ENCODE measurements at places on chromosomes 4 and X. TPM values are rescaled to one million over a fixed set of nuclear protein-coding genes. Genes with fewer than 3 reads are reported as not detected.
A peak's percentile ranks its signal among the peaks of the same experiment; 100 is the strongest.

Gene SPIN2A
- total RNA-seq = 0.24 TPM

Gene DDX53
- not detected for total RNA-seq

DNA sequence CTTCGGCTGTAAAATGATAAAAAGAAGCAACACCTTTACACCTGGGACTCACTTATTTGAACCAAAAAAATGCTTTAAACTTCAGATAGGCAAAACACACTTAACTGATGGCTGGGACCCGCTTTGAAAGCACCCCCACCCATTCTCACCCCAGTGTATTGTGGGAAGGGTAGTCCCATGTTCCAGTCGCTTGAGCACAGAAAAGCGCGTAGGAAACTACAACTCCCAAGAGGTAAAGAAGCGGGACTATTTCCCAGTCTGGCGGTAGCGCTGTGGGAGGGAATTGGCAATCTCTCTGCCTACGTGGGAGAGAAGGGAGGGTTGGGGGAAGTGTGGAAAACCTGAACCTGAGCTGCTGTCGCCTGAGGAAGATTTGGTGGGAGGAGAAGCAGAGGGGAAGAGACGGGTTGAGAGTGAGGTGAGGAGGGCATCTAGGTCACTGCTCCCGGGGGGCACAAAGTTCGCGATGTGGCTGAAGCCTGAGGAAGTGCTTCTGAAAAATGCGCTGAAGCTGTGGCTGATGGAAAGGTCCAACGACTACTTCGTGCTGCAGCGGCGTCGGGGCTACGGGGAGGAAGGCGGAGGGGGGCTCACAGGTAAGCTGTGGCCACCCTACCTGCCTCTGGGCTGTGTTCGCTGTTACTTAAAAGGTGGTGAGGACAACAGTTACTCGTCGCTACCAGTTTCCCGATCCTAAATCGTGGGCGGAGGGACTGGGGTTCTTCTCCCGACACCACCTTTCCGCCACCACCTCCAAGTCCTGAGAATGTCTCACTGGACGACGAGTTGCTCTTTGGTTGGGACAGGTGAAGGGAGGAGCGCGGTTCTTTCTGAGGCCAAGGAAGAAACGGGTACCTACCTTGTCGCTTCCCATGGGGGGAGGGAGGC is at the start of gene TBC1D8B:
TBC1D8B (plus strand) TSS at position 286 of the 888 bp plus-strand sequence; CDS start at position 467, 181 bp downstream.
- DNase-seq = peak; percentile 5

DNA sequence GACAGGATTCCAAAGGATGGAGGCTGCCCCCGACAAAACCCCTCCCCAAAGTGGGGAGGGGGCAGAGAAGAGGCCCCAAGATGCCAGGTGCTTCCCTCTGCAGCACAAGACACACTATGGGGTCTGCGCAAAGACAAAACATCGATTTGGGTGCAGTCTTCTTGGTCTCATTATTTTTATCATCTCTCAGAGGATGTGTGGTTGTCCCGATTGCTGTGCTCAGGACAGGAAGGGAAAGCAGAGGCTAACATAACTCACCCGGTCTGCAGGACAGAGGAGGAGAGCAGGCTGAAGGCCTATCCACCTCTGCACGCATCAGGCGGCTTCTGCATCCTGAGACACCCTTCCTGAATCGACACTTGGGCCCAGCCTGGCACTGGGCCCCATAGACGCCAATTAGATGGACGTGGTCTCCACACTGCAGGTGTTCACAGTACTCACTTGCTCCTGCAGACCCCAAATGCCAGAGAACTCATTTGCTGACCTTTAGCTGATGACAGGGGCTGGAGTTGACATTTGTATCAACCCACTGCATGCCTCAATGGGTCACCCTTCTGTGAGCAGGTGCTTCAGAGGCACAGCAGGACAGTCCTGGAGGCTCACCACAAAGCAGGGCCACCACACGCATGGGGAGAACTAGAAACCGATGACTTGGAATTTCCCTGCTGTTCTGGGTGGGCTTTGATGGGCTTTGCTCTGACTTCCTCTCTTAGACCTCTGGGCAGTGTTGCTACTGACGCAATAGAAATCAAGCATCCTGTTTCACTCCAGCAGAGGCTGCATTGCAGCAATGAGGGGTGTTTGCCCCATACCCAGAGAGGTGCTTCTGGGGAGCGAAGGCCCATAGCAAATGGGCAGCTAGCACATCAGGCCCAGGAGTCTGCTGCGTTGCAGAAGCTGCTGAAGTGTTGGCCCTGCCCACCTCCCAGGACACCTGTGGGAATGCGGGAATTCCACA is 96.3 kb upstream of the ENPP6 start:
- DNase-seq = no peak

- no peak for DNase-seq
Measured at GRCh38 chrX:33987458-33987857, 144.7 kb downstream of the FAM47A start.

DNA sequence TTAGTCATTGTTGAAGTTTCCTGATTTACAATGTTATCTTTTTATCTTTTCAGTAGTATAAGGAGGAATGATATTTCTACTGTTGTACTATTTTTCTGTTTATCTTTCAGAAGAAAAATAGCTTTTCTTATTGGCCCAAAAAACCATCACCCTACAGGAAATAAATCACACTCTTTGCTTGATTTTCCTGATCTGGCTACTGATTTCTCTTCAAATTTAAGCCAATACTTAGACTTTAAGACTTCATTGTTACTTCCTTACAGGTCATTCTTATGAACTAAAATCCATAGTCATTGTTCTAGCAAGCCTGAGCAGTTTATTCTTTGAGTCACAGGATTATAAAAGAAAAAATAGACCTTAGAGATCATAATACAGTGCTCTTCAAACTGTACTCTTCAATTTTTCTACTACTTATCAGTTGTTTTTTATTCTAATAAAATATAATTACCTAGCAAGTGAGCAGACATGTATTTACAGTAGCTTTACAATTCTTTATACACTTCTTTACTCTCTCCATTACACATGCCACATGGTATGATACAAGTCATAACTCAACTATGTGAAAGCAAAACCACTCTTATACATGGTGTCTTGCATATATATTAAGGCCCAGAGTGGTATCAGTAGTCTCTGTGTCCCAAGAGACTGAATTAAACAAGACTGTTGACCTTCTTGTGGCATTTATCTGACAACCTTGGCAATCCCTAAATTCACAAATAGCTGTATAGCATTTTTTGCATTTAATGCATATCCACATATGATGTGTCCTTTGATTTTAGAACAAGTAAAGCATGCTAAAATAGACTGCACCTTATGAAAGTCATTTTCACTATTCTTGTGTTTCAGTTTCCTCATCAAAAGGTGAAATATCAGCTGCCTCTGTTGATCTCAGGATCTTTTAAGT is 47.9 kb downstream of the TET2 start:
- no peak for DNase-seq

- DNase-seq = no peak
Measured at GRCh38 chr4:53956454-53956853, 108.0 kb downstream of the CHIC2 start.

Gene FAM9B
- total RNA-seq = not detected

DNA sequence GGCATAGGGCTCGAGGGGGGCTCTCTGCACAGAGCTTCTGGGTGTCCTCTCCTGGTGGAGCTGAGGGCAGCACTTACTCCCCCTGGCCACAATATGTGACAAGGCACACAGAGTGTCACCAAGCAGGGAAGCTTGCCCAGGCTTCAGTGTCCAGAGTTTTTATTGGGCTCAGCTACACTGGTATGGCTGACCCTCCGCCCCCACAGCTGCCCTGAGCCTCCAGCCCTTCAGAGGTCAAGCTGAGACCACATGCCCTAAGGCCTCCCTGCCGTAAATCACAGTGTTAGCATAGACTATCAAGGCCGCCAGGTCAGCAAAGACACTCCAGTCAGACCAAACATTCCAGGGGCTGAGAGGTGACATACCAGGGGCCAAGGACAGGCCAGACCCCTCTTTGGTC is 59.0 kb downstream of the EVC start:
- no peak for DNase-seq

Gene DSPP
- total RNA-seq = not detected

Gene PDHA1
- 237 TPM for total RNA-seq

- no peak for DNase-seq
Measured at GRCh38 chr4:113293674-113294073, 244.2 kb downstream of the ANK2 start.

GRCh38 chrX:40855411-40855810 is 120.1 kb upstream of the MED14 start:
- DNase-seq = no peak

- no peak for DNase-seq
Measured at GRCh38 chrX:53256446-53257041, 24.8 kb downstream of the IQSEC2 start.

Gene CCKAR
- total RNA-seq = not detected

Gene TEX13C
- not detected for total RNA-seq

Gene FAM200B
- total RNA-seq = 6.6 TPM

Gene AWAT2
- not detected for total RNA-seq

GRCh38 chr4:113447061-113447460 is 314.5 kb downstream of the CAMK2D start:
- DNase-seq = no peak

- no peak for DNase-seq
Measured at GRCh38 chrX:24468245-24468644, 3.2 kb downstream of the PDK3 start.

GRCh38 chrX:33725535-33726210 is 406.4 kb downstream of the FAM47A start:
- no peak for DNase-seq

Gene HTR2C
- not detected for total RNA-seq

Gene GJB1
- total RNA-seq = not detected

DNA sequence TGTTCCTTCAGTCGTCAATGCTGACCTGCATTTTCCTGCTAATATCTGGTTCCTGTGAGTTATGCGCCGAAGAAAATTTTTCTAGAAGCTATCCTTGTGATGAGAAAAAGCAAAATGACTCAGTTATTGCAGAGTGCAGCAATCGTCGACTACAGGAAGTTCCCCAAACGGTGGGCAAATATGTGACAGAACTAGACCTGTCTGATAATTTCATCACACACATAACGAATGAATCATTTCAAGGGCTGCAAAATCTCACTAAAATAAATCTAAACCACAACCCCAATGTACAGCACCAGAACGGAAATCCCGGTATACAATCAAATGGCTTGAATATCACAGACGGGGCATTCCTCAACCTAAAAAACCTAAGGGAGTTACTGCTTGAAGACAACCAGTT is 12.6 kb downstream of the TLR8 start:
- no peak for DNase-seq

Gene GNRHR
- total RNA-seq = not detected

GRCh38 chr4:151227731-151228130 is 49.2 kb upstream of the PRSS48 start:
- no peak for DNase-seq

DNA sequence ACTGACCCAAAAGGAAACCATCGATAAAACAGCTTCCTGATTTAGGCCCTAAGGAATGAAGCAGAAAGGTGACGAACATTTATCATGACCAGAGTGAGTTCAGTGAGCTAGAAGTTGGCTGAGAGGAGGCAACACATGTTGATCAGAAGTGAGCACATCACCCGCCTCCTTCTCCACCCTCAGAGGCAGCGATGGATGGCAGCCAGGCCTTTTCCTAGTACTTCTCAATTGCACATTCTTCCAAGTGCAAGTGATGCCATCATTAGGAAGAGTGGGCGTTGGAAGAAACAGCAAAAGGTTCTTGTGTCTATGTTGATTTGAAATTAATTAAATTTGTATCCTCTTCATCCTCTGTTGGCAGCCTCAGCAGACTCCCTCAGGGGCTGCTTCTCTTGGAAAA is 51.7 kb downstream of the TMEM154 start:
- no peak for DNase-seq

Gene ZNF630
- total RNA-seq = 0.84 TPM

Gene DOK7
- not detected for total RNA-seq

GRCh38 chr4:38283724-38284123 is 323.5 kb downstream of the PTTG2 start:
- DNase-seq = no peak
